ENCODE measurements at places on chromosomes 12 and 14. TPM values are rescaled to one million over a fixed set of nuclear protein-coding genes. Genes with fewer than 3 reads are reported as not detected.

DNA sequence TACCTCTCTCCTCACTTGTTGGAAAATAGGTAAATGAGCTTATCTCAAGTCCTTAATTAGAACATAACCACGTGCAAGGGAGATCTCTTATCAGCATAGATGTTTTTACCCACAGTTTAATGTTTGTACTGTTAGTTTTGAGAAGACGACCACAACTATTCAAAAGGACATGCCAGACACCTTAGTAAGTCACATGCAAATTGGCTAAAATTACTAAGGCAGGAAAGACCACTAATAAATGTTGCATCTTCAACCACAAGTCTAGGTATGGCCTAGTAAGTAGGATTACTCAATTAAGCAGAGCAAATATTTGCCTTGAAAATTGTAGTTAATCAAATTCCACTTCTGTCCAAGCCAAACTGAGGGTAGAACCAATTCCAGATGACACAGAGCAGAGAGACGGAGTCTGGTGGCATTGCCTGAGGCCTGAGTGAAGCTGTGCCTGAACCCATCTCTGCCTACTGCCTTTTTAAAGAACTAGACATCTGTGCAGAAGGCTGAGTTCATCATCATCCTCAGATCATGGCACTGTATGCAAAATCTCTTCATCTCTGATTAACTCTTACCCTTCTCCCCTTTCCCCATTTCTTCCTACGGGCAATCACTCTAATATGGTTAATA lies 29.7 kb upstream of the CHST11 start:
- DNase-seq = no peak

- DNase-seq = no peak
These were observed 321.1 kb downstream of the NOVA1 start for GRCh38 chr14:26276757-26277156.

GRCh38 chr14:73741876-73742519 lies 27.8 kb upstream of the PNMA1 start:
- peak; percentile 24 for DNase-seq

DNA sequence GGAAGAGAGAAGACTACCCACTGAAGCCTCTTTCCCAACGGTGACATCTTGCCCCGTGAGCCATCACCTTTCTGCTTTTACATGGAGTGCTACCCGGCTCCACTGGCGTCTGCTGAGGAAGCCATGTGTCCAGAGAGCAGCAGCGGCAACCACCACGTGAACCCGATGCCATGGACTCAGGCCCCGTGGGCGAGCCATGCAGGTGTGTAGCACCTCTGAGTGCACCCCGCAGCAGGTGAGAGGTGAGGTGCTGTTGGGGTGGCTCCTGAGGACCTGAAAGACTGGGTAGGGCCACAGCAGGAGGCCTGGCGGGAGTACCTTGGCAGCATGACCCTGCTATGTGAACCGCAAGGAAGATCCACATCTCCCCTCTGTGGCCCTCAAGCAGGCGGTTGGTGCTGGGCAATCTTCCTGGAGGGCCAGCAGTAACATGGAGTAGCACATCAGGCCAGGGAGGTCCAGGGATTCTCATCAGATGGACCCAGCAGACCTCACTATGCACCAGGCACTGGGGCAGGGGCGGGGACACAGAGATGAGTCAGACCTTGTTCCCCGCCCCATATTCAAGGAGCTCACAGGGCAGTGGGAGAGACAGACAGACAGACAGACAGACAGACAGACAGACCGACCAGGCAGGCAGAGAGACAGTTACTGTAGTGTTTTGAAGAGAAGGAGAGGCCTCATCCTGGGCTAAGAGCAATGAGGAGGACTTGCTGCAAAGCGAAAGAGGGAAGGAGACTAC lies 129.6 kb downstream of the PAPOLA start:
- DNase-seq = no peak

GRCh38 chr12:56522411-56523193 lies 982 bp downstream of the RBMS2 start:
- no peak for DNase-seq

GRCh38 chr12:75862692-75863471 lies 168.7 kb downstream of the PHLDA1 start:
- DNase-seq = peak; percentile 23

DNA sequence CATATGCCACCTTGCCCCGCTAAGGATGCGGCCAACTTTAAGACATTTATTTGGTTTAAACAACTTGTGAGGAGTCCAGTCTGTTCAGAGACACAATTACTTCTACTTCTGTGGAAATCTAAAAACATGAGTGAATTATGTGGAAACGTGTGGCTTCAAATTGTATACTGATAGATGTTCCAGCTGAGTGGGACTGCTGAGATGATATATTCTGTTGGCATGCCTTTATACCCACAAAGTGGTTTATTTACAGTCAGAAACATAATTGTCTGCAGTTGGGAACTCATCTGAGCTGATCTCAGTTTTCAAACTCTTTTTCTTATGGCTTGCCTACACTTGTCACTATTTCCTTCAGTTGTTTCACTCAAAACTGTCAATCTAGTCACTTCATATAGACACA lies 67.8 kb downstream of the FLRT2 start:
- no peak for DNase-seq

- DNase-seq = no peak
These were observed 57.0 kb upstream of the CERS5 start for GRCh38 chr12:50224026-50224692.

- DNase-seq = no peak
These were observed 32.2 kb upstream of the BICD1 start for GRCh38 chr12:32074432-32074831.

DNA sequence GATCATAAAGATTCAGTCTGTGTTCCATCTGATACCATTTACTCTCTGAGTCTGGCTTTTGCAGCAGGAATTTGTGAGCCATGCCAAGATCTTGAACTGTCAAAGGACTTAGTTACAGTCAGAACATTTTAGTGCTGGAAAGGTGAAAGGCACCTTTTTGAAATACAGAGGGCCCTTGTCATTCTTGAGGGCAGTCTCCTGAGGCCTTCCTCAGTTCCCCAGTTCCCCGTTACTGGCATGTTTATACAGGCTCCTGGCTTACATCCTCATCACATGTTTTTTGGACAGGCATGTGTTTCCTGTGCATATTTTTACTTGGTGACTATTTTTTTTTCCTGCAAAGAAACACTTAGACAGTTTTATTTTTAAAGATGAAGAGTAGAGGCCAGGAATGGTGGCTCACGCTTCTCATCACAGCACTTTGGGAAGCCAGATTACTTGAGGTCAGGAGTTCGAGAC lies 21.0 kb downstream of the CFAP54 start:
- no peak for DNase-seq

DNA sequence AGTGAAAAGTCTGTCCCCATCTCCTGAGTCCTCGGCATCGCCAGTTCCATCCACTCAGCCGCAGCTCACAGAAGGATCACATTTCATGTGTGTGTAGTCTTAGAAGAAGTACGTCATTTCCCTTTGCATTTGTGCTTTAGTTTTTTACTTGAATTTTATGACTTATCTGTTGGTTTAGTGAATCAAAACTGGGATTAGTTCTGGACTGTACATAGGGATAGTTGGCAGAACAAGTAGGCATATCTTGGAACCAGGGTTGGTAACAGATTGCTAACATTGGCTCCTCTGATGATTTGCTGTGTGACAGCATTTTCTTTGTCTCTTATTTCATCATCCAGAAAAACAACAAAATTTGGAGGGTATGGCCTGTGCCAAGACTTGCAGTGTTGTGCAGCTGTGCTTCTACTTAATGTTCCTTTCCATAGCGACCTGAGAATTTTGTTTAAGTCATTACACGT lies 69.6 kb upstream of the AEBP2 start:
- DNase-seq = no peak

GRCh38 chr12:19223018-19223417 lies 93.5 kb downstream of the PLEKHA5 start:
- DNase-seq = no peak

DNA sequence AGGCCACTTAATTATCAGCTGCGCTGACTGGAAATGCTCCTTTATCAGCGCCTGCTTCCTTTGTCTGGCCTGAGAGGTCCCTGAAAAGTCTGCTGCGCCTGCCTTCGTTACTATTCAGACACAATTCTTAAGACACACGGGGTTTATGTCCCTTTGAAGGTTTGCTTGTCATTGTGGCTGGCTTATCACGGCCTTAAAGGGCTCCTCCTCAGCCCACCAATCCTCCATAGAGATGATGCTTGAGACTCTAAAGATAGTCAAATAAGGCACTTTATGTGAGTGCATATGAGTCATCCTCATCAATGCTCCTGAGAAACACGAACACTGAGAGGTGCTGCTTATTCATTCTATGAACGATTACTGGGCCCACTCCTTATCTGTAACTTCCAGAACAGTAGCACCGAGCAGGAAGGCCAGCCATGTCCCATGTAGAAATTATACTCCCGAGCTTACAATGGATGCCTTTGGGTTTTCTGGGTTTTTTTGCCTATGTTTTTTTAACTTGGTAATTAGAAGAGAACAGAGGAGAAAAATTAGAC lies 1268.2 kb upstream of the TMEM132C start:
- DNase-seq = no peak

DNA sequence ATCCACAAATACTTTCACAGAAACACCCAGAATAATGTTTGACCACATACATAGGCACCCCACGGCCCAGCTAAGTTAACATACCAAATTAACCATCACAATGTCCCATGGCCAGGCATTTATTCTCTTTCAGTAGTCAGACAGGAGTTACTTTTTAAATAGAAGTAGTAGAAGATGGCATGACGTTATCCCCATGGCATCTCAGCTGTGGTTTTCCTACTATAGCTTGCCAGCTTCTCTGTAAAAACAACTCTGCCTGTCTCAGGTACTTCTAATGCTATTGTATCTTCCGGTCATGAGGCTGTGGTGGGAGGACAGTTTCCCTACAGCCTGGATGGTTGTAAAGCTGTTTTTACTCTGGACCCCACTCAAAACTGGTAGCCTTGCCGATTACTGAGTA lies 19.3 kb downstream of the CTSG start:
- DNase-seq = no peak

- DNase-seq = no peak
These were observed 222.5 kb upstream of the RTL1 start for GRCh38 chr14:101125719-101126651.

GRCh38 chr12:98814254-98814653 lies 169.2 kb downstream of the APAF1 start:
- DNase-seq = no peak

Gene MORN3
- not detected for total RNA-seq

Gene TMTC2
- total RNA-seq = 3.1 TPM

Gene OR4K1
- not detected for total RNA-seq

Gene KRT80
- 2.1 TPM for total RNA-seq

Gene AQP2
- total RNA-seq = 53.2 TPM
